ENCODE measurements at places on chromosomes 6 and 20.
A peak's percentile ranks its signal among the peaks of the same experiment; 100 is the strongest.

DNA sequence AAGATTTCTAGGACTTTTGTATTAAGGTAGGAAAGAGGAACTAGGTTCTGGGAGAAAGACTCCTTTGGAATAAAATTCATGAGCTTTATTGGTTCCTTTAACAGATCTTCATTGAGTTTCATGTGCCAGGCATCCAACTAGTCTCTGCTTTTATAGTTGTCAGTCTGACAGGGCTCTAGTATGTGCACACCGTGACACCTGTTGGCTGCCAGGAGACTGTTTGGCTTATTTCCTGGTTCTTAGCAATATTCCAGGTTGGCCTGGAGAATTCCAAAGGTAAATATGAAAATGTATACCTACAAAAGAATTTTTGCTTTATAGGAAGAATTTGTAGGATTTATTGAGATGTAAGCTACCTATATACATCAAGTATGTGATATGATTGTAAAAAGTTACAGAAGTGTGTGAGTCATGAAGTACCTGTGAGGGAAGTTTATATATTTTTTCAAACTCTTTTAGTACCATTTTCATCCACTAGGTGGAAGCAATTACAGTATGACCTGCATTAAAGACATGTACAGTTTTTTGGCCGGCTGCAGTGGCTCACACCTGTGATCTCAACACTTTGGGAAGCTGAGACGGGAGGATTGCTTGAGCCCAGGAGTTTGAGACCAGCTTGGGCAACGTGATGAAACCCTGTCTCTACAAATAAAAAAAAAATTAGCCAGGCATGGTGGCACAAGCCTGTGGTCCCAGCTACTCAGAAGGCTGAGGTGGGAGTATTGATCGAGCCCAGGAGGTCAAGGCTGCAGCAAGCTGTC is 35.2 kb downstream of the NDUFAF5 start:
- DNase-seq = peak; percentile 38

- DNase-seq = no peak
Measured at GRCh38 chr20:59421089-59421488, 120.7 kb downstream of the EDN3 start.

DNA sequence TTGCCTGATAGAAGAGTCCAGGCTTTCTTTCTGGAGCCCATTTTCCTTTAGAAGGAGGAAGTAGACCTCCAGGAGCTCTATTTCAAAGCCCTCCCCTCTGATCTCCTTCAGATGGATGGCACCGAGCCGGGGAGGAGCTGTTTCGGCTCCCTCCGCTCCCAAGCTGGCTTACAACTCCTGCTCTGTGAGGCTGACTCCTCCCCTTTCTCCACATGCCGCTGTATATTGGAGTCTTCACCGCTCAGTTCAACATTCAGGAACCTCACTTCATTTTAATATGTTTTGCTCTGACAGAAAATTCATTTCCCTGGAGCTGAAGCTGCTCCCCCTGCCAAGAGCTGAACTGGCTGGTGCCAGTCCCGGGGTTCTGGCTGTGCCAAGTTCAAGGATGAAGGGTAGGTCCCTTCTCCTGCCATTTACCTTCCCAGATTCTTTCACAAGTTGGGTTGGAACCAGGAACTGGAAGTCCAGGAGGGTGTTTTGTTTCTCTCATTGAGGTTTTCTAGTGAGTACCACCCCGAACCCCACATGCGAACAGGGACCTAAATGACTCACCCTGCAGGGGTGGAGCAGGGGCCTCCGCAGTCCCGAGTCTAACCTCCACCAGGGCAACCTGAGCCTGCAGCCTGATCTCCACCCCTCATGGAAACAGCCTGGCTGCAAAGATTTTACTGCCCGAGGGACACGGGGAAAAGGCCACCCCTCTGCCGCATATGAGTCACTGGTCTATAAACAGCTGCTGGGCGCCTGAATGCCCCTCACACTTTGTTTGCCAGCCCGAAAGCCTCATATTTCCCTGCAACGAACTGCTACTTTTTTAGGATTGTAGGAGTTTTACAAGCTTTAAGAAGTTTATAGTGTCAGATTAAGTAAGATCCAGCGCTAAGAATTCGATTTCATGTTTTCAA is 68.6 kb upstream of the FOXA2 start:
- DNase-seq = no peak

- DNase-seq = no peak
Measured at GRCh38 chr20:23193801-23194384, 107.8 kb upstream of the CD93 start.

DNA sequence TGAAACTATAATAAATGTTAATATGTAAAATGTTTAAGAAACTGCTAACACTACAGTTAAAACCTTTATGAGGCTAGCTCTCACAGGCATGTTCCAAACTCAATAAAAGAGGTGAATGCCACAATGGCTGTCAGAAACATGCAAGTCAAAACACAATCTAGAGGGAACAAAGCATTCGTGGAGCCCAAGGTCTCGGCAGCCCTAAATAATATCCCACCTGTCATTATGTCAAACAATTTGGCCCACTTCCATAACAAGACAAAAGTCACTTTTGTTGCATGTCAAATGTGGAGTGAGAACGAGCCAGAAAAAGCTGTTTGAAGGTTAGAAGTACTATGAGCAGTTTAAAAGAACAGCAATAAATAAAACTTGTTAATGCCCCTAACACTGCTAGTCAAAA is 181.9 kb downstream of the GMDS start:
- DNase-seq = no peak

GRCh38 chr20:25453035-25453810 is 45.8 kb downstream of the GINS1 start:
- no peak for DNase-seq

- DNase-seq = peak; percentile 96
Measured at GRCh38 chr6:41733707-41734665, 1.4 kb downstream of the TFEB start.

GRCh38 chr20:16945619-16946018 is 197.5 kb downstream of the OTOR start:
- no peak for DNase-seq

DNA sequence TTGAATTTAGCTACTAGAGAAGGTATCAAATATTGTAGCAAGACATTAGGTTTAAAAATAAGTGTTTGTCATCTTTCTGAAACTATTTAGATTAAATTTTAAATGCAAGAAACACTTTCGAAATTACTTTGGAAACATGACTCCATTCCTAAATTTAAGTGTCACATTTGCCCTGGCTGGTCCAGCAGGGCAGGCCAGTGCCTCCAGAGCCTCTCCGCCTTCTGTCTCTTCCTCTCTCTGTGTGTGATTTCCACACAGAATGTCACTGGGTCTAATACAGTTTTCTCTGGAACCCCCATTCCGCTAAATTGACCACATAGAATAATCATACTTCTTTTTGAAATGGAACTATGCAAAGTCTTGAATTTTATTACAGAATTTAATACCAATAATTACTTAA is 111.5 kb downstream of the SOBP start:
- no peak for DNase-seq

DNA sequence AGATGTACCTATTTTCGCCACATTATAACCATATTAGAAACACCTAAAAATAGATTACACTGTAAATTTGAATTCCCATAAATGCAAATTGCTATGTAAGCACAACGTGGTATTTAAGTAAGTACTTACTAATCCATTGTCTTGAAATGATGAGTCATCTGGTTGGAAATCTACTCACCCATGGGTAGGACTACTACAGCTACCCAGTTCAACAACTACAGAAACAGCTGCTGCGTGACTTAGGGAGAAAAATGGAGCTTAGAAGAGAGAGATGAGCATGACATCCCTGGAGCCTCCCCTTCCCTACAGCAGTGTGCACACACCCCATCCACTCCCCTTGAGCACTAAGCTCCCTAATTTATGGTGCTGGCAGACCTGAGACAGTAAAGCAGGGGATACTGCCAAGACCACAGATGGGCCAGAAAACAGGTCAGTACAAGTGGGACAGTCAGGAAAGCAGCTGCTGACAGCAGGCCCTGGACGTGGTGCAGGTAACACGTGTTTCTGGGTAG is 26.9 kb downstream of the RRAGD start:
- no peak for DNase-seq

DNA sequence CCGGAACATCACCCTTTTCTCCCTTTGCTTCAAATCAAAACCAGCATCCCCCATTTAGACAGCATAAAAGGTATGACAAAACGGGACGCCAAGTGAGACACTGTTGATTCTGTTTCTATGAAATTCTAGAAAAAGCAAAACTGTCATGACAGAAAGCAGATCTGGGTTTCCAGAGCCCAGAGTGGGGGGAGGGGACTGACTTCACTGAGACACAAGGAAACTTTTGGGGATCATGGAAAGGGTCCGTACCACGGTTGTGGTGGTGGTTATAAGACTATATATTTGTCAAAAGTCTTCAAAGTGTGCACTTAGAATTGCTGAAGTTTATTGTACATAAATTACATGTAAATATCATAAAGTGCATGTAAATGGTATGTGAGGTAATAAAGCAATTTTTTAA is 82.6 kb downstream of the SLC22A3 start:
- DNase-seq = no peak

DNA sequence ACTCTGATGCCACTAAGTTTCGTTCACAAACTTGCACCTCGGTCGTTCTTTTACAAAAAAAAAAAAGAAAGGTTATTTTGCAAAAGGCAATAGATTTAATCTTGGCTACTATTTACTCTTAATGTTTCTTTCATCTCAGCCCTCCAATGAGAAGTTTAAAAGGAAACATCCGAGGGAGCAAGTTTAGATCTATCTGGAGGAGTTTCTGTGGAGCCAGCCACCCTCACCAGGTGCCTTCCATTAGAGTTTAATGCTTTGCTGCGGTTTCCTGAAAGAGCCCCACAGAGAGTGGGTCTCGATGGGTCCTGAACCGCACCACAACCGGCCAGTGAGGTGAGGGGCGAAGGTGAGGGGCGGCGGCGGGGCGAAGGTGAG is 632 bp downstream of the PRKN start:
- DNase-seq = no peak

- DNase-seq = no peak
Measured at GRCh38 chr6:144477396-144477795, 192.3 kb downstream of the UTRN start.

DNA sequence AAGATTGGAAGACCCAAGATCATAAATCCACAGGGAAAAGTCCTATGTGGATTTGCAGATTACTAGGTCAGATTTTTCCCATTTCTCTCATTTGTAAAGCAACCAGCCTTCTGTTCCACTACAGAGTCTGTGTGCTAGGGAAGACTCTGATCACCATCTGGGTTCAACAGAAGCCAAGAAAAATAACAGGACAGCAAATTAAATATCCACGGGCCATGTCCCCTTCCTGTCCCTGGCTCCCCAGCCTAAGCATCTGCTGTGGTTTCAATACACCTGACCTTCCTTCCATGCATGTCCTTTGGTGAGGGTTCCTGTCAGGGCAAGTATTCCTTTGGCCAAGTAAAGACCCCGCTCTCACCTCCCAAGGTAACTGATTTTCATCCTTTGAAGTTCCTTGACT is 558.8 kb downstream of the KIF16B start:
- DNase-seq = no peak

DNA sequence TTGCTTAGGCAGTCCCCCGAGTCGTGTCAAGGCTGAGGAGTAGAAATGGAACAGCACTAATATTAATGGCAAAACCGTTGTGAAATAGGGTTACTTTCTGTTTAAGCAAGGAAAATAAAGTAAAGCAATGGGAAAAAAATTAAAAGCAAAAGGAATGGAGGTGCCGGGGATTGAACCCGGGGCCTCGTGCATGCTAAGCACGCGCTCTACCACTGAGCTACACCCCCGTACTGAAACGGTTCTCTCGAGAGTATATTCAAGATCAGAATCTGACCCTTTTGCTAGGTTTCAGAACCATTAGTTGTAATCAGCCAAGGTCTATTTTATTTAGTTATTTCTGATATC is 85.5 kb downstream of the TRIM27 start:
- peak; percentile 56 for DNase-seq

DNA sequence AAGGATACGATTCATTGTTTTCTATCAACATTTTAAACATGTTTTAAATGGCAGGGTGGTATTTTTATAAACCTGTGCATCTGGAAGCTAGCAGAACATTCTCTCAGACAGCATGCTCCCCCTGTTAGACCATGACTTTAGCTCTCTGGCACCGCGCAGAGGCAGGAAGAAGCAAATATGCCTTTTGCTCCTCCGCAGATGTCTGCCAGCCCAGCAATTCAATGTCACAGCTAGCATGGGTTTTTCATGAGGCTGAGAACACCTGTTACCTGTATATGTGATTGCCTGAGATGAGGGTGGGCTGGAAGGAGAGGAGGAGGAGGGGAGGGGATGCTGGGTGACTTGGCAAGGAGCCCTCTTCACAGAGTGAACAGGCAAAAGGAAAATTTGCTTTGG is 6.7 kb downstream of the MTCH1 start:
- DNase-seq = peak; percentile 20

GRCh38 chr6:138428944-138429598 is 25.0 kb downstream of the HEBP2 start:
- DNase-seq = peak; percentile 46

GRCh38 chr6:13398421-13398994 is 70.2 kb upstream of the TBC1D7 start:
- DNase-seq = no peak

GRCh38 chr6:79313254-79313653 is 78.8 kb upstream of the HMGN3 start:
- DNase-seq = no peak

GRCh38 chr20:49699200-49699992 is 14.3 kb downstream of the B4GALT5 start:
- no peak for DNase-seq

- DNase-seq = no peak
Measured at GRCh38 chr6:36735110-36736071, 37.8 kb downstream of the RAB44 start.

DNA sequence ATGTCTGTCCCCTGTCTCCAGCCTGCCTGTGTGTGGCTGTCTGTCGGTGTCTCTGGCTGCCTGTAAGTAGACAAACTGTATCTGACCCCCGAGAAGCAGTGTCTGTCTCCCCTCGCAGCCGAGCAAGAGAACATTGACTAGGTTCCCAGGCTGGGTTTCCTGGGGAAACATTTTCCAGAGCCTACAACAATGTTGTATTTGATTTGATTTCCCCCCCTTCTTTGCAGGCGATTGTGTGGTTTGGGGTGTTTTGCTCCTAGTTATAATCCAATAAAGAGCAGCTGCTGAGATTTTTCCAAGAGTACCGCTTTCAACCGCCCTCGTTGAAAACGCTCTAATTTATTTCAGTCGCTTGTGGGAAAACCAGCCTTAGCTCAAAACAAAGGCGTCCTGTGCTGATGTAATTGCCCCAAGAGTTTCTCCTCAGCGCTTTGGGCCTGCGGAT is 92.6 kb downstream of the CDC5L start:
- DNase-seq = no peak

- peak; percentile 77 for DNase-seq
Measured at GRCh38 chr6:10429638-10430427, 15.0 kb upstream of the TFAP2A start.

DNA sequence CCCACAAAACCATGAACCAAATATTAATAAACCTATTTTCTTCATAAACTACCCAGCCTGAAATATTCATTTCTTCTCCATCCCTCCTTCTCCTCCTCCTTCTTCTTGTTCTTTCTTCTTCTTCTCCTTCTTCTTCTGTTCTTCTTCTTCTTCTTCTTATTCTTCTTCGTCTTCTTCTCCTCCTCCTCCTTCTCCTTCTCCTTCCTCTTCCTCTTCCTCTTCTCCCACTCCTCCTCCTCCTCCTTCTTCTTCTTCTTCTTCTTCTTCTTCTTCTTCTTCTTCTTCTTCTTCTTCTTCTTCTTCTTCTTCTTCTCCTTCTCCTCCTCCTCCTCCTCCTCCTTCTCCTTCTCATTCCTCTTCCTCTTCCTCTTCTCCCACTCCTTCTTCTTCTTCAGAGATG is 5.0 kb upstream of the TMEM74B start:
- no peak for DNase-seq
